ENCODE measurements at places on chromosomes 5 and 9.

DNA sequence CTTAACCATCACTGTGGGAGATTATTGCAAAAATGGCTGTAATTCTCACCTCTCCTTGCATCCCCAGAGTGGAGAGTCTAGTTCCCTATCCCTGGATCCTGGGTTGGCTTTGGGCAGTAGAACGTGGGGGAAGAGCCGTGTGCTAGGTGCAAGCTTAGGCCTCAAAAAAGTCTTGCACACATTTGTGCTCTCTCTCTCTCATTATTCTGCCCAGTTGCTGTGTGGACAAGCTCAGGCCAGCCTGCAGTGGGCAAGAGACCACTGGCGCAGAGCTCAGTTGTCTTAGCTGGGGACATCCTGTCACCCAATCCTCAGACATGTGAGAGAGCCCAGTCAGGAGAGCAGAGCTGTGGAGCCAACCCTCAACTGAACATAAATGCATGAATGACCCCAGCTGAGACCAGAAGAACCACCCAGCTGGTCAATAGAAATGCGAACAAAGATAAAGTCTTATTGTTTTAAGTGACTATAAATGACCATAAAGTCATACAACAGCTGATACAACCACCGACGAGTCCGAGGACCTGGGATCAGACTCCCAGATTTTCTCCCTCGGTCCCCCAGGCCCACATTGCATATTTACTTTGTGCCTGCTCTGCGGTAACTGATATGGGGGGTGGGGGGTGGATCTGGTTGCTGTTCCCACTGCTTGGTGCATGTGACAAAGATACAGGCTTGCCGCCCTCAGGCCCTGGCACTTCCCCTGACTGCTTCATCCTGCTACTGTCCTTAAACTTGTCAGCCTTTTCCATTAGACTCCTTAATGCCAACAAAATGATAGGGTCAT lies 166.4 kb upstream of the MVB12B start:
- no peak for DNase-seq

DNA sequence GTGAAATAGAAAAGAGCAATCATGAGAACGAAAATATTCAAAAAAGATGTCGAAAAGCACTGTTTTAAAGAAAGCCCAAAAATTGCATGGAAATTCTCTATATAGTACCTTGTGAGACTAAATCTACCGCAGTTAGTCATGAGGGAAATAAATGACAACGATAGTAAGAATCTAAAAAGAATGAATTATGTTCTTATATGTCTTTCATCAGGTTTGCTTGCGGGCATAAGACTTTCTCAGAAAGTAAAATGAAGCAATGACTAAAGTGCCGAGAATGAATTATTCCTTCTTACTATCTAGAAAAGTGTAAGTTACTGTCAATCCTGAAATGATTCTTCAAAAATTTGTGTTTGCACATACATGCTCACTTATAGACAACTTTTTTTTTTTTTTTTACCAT lies 26.4 kb downstream of the PTPRD start:
- DNase-seq: no peak

DNA sequence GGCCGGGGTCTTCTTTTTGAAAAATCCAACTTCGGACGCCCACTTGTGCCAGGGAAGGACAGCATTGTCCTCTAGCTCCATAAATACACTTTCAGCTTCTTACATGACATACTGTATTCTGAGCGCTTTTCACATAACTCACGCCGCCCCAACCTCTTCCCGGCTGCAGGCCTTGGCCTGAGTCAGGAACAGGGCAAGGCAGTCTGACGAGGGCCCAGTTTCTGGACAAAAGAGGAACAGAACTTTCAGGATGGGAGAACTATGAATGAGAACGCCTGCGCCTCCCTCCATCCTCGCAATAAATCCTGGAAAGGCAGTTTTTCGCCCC lies 650 bp downstream of the DCTN4 start:
- no peak for DNase-seq

- DNase-seq: no peak
These were observed 124.0 kb downstream of the EFNA5 start for GRCh38 chr5:107546719-107547118.

DNA sequence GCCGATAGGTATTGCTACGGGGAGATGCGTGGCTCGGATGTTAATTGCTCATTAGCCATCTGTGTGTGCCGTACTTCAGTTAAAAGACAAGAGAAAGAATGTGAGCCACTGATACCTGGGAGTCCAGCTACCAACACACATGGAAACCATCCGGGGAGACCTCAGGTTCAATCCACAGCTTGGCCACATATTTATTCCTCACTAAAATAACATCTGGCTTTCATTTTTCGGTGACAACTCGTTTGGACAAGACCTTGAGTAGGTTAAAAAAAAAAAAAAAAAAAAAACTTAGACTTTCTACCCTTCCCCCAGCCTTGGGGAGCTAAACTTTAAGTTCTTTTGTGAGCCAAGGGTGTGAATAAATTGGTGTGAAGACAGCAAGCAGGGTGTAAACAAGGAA lies 84.1 kb downstream of the SLIT3 start:
- no peak for DNase-seq

- DNase-seq: no peak
These were observed 45.3 kb upstream of the CACNA1B start for GRCh38 chr9:137832191-137832700.

DNA sequence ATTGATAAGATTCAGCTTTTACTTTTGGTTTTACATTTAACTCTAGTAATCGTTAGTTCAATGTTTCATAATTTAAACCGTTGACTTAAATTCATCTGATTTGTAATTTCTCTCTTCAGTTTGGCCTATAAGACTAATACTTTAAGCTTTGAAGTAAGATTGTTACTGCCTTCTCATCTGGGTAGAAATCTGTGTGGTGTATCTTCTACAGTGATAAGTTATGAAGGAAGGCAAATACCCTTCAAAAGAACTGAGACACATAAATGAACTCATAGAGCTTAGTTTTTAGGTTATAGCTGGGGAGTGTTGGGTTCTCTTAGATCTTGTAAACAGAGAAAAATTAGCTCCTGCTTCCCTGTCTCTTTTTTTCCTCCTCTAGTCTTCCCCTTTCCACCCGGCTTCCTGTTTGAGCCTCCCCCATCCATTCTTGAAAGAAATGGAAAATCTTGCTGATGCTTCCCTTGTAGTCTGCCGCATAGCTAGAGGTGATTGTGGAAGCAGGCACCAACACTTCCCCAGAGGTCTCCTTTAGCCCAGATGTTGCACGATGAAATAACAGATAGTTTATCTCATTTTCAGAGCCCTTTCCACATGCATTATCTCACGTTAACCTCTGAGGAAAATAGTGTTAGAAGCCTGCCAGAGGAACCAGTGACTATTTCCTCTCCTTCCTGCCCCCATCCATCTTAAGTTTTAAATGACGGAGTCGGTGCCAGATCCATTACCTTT lies 2.0 kb upstream of the F2RL2 start:
- DNase-seq: no peak

DNA sequence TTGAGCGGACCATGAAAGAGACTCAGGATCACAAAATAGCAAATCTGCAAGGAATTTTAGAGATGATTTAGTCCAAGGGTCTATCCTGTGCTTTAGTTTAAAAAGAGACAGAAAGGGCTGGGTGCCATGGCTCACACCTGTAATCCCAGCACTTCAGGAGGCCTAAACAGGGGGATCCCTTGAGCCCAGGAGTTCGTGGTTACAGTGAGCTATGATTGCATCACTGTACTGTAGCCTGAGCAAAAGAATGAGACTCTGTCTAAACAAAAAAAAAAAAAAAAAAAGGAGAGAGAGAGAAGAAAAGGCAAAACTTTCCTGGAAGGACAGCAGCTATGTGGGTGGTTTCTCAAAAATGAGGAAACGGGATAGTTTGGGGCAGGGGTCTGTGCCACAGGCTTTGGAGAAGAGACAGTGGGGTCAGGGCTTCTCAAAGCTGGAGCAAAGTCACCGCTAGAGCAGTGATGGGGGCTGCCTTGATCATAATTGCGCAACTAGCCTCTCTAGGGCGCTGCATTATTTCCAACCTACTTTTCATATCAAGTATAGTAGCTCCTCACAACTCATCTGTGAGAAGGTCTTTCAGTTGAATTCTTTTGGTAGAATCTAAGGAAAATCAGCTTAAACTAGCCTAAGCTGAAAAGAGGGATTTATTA lies 8.5 kb upstream of the ANKH start:
- no peak for DNase-seq

- DNase-seq: no peak
These were observed 278.8 kb downstream of the GAS1 start for GRCh38 chr9:86668488-86668887.

DNA sequence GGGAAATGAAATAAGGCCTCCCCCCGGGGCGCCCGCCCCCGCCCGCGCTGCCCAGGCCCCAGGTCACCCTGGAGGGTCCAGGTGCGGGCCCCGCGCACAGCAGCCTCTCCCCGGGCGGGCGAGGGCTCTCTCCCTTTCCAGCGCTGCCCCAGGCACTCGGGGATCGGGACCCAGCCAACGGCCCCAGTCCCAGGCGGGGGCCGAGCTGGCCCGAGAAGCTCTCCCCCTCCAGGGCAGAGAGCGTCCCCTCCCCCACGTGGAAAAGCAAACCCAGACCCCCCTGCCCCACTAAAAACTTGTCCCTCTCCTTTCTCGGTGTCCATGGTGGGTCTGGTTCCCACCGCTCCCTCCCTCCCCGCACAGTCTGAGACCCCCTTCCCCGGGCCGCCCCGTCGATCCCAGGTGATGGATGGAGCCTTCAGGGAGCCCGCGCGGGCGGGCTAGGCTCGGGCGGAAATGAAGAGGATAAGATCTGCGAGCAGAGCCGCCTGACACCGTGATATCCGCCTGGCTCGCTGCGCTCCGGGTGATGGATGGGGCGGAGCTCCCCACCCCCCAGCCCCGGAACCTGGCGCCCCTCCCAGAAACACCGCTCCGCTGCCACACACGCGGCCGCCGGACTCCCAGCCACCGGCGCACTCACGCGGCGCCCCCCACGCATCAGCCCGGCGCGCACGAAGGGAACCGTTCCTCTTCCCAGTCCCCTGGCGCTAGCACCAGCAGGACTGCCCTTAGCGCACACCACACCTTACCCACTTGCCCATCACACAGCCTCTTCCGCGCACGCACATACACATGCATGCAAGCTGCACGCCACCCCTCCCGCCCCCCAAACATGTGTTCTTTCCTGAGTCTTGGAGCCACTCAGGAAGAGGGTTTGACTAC lies 81.7 kb upstream of the ZBTB43 start:
- DNase-seq: peak; percentile 47

DNA sequence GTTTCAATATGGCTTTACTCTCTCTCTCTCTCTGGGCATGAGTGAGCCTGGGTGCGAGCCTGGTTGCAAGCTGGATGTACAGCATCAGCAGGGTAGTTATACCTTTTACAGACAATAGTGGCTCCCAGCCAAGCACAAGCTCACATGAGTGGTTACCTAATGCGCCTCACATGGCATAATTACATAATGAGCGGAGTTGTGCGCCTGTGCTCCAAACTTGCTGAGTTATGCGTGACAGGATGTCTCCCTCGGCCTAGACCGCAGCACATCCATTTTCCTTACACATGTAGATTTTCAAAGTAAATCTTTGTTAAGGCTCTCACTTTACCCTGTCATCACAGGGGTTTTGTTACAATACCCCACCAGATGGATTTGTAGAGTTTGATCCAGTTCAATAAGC lies 233.5 kb upstream of the WWC1 start:
- no peak for DNase-seq

- DNase-seq: no peak
These were observed 900.6 kb upstream of the CDH9 start for GRCh38 chr5:27938989-27939388.

DNA sequence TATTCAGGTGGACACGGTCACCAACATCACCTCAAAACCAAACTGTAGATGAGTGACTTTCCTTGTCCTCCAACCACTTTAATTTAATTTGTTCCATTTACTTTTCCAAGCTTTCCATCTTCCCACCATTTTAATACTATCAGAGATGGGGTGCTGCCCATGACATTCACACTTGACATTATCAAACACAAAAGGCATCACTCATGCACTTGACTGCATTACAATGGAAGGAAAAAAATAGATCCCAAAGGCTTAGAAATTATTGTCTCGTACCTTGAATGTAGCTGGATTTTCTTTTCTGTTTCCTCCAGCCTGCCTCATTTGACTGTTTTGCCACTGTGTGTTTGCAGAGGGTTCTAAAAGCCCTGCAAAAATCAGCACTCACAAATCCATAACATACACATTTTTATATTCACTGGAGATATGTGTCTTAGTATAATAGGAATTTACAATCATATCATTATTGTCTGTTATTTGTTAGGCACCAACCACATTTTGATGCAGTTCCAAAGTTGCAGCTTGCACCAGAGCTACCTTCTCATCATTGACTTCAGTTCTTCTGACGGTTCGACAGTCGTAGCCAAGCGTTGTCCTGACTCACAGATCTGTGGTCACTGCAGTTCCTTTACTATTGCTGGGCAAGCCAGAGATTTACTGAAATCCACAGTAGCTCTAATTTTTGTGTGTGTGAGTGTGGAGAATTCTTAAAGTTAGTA lies 712.3 kb upstream of the WWC1 start:
- DNase-seq: no peak

Measured in activated naive CD8-positive, alpha-beta T cell treated with anti-CD3 and anti-CD28 coated beads, Interleukin-2, amount 50 U/mL, for 16 hours (primary cell).